ENCODE measurements at places on chromosomes 3 and 15. TPM values are rescaled to one million over a fixed set of nuclear protein-coding genes. Genes with fewer than 3 reads are reported as not detected.

GRCh38 chr3:195886181-195887141, 21.9 kb downstream of the TNK2 start:
- DNase-seq: no peak

- peak; percentile 12 for DNase-seq
Observed at GRCh38 chr3:23612296-23612891, 193.4 kb upstream of the UBE2E1 start.

- no peak for DNase-seq
Observed at GRCh38 chr3:160982491-160982890, 122.7 kb downstream of the B3GALNT1 start.

GRCh38 chr3:62636235-62636826, 238.9 kb downstream of the CADPS start:
- no peak for DNase-seq

DNA sequence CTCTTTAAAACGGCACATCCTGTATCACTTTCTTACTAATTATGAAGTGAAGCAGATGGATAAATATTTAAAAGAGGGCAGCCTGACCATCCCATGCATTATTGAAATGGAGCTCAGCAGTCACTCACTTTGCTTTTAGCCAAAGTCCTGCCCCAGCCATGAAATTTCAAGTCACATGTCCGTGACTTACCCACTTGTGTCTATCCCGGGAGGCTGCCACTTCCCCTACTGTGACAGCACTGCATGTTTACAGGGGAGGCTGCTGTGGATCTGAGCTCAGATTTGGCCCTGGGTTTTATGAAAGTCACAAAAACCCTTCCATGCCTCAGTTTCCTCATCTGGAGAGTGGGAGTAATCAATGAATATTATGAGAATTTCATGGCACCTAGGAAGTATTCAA, 17.9 kb upstream of the LRRK1 start:
- no peak for DNase-seq

SPATA12 gene
- total RNA-seq: 0.10 TPM

GATA2 gene
- total RNA-seq: 74.6 TPM

SNTN gene
- total RNA-seq: not detected

All from Panc1 (cell line).